ENCODE measurements at places on chromosomes 3 and 15.

- DNase-seq, result no peak
These were observed 58.5 kb downstream of the ST6GAL1 start for GRCh38 chr3:186988806-186989205.

- DNase-seq, result no peak
These were observed 38.9 kb downstream of the CPN2 start for GRCh38 chr3:194312186-194312742.

DNA sequence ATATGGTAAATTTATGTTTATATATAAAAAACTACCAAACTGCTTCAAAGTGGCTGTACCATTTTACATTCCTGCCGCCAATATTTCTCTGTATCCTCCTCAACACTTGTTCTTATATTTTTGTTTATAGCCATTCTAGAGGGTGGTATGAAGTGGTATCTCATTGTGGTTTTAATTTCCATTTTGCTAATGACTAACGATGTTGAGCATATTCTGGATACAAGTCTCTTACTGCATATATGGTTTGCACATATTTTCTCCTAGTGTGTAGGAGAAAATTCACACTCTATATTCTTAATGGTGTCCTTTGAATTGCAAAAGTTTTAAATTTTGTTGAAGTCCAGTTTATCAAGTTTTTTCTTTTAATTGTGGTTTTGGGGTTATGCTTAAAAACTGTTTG is 15.1 kb downstream of the NMD3 start:
- DNase-seq, result no peak

DNA sequence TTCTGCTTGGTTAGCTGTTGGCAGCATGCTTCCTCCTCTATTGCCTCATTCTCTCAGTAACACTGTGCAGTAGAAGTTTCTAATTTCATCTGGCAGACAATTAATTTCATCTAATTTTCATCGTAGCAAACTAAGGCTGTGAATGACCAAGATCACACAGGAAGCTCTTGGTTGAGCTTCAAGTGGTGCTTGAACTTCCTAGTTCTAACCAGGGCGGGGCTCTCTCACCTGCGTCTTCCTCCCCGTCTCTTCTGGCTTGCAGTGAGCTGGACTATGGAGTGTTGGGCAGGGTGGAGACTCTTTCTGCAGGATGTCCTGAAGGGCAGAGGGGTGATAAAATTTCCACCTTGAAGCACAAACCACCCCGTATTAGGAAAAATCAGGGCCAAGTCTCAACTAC is 2.0 kb upstream of the IL16 start:
- peak; percentile 25 for DNase-seq

DNA sequence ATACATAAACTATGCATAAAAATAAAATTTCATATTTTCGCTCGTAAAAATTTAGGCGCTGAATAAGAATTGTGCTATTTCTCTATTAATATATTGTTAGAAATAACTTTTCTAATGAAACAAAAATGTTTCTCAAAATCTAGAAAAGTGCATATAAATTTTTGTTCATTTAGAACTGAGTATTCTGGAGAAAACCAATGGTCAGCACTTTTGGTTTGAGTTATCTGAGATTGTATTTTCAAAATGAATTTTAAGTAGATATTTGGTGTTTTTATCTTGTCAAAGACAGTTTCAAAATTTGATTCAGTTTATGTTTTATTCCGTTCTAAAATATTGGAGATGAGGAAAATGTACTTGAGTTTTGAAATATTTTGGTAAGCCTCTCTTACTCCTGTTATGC is 13.9 kb downstream of the MYNN start:
- DNase-seq, result no peak

DNA sequence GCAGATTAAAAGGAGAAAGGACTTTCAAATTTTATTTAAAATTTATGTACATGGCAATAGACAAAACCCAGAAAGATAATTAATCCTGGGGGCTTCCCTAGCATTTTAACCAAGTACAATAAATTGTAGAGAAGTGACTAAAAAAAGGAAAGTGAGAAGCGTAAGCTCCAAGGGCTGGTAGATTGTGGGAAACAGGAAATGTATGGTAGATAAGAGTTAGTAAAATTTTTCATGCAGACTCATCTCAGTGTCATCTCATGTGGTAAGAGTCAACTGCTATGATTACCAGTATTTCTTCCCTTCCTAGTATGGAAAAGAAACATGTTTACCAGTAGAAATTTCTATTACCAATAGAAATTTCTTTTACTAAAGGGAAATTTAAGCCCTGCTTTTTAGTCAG is 464.3 kb upstream of the AGTR1 start:
- DNase-seq, result no peak

GRCh38 chr3:19267040-19267439 is 118.7 kb downstream of the KCNH8 start:
- no peak for DNase-seq

Data from adipocyte (in vitro differentiated cells).